ENCODE measurements at places on chromosomes 13 and 19.

- no peak for DNase-seq
Measured at GRCh38 chr13:51034906-51035305, 76.2 kb downstream of the C13orf42 start.

GRCh38 chr13:110103534-110103933 is 203.4 kb downstream of the COL4A1 start:
- no peak for DNase-seq

DNA sequence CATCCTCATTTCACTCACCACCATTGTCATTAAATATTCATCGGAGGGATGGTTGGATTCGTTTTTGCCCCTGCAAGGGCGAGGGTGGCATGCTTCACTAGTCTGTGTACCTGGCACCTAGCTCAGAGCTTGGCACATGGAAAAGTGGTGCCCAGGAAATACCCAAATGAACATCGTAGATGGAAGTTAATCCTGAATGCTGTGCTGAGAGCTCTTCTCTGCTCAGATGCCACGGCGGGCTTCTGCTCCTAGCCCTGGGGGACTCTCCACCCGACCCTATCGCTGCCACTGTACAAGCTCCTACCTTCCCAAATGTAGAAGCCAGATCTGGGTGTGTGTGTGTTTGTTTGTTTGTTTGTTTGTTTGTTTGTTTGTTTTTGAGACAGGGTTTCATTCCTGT is 113.0 kb upstream of the ZNF507 start:
- no peak for DNase-seq

DNA sequence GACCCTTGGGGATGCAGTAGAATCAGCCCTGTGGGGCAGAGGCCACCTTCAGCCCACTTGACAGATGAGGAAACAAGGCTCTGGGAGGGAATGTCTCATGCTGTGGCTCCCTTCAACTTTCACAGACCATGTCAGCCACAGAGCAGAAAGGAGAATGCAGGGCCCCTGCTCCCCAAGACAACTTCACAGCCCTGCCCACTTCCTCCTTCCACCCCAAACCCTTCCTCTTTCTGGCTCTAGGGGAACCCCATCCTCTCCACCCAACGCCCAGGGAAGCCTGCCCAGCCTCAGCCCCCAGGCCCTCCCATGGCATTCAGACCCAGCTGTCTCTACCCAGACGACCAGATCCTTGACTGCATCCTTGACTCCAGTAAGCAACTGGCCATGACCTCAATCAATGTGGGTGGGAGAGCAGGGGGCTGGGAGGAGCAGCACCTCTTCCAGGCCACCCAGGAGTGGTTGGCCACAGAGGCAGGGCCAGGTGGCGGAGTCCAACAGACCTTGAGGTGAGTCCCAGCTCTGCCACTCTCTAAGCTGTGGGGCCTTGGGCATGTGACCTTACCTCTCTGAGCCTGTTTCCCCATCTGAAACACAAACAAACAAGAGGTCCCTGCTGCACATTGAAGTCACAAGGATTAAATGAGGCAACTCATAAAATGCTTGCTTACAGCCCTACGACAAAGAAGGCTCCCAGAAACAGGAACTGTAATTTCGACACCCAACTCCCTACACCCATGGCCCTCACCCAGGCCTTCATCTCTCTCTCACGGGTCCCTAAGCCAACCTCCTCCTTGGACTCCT is 15.8 kb downstream of the DEDD2 start:
- DNase-seq = no peak

Data from hematopoietic multipotent progenitor cell (in vitro differentiated cells).